Activated CD8-positive, alpha-beta memory T cell treated with anti-CD3 and anti-CD28 coated beads, Interleukin-2, amount 50 U/mL, for 48 hours (primary cell): ENCODE measurements at places on chromosomes 3 and 15.

- no peak for DNase-seq
Observed at GRCh38 chr15:24729760-24730159, 54.2 kb downstream of the NPAP1 start.

DNA sequence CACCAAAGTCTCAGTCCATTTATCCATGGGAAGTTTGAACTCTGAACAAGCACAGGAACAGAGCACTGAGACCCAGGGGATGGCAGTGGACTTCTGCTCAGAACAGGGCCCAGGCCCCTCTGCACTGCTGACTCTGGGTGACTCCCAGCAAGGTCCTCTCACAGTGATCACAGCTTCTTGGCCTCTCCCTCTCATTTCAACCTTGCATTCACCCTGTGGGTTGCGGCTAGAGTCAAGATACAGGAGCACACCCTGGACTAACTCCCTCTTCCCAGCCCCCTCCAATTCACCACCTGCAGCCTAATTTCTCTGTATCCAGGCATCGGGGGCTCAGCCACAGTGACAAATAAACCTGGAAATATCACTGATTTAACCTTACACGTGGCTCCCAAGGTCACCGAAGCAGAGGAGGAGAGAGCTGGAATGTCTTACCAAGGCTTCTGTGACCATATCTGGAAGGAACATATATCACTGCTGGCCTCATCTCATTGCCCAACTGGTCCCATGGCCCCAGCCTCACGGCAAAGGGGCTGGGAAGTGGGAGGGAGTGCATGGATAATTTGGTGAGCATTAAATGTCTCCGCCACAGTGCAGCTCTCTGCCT, 1.2 kb downstream of the RTP3 start:
- DNase-seq, result no peak

- DNase-seq, result no peak
Observed at GRCh38 chr3:59882746-59883145, 832.9 kb upstream of the CFAP20DC start.

DNA sequence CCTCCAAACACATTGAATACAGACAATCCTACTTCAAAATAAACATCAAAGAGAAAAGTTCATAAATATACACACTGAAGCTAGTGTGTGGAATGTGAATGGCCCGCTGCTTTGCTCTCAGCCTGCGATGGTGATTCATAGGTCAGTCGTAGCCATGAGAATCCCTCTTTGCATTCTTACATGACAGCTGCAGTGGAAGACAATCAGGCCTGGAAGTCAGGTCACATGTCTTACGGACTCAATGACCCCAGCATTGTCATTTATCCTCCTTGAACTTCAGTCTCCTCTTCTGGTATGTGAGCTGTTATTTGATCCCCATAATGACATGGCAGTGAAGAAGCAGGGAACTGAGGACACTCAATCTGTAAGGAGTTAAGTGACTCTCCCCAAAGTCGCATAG, 217.8 kb upstream of the EOMES start:
- no peak for DNase-seq

- no peak for DNase-seq
Observed at GRCh38 chr15:89615135-89615534, 39.9 kb downstream of the TICRR start.

GRCh38 chr3:193680220-193680619, 87.2 kb downstream of the OPA1 start:
- no peak for DNase-seq

DNA sequence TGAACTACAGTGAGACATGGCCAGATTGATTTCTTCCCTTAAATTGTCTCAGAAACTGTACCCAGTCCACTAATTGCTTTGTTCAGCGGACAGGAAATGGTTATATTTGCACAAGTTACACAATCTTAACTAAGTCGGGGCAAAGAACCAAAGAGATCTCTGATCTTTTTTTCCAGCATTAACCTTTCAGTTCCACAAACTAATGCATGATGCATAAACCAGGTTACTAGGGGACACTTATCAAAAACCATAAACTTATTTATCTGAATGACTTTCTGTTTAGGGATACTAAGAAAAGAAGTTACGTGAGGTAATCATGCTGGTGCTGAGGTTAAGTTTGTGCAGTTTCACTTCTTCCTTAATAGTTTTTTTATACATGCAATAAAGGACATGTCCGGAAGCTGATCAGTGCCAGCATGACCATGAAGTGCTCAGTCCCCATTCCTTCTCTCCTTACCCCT, 22.4 kb downstream of the FNDC3B start:
- no peak for DNase-seq

GRCh38 chr3:72042397-72043203, 257.7 kb upstream of the PROK2 start:
- no peak for DNase-seq

DNA sequence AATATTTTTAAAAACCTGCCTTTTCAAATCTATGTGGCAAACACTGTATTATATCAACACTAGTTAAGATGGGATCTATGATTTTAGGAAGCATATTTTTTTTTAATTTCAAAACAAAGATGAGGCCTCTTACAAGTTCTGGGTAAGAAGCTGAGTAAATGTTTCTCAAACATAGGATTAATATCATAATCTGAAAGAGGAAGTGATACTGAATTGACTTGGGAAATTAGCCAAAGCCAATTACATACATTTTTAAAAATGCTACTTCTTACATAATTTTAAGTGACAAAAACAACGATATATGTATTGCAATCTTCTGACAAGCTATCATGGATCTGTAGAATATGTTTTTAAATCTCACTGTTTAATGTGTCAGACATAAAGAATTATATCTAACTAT, 135.1 kb upstream of the UBP1 start:
- DNase-seq, result no peak

DNA sequence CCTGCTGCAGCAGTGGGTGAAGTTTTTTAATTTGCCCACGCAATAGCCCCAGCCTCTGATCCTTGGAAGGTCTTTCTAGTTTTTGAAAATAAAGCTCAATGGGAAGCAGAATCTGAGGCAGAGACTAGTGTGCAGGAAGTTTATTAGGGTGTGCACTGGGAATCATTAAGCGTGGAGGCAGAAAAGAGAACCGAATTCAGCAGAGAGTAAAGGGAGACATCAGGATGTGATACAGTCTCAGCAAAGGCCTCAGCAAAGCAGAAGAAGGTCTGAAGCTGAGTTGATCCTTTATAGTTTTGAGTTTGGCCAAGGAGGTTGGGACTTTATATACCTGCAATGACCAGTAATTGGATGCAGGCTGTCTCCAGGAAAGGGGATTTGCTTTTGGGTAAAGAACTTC, 4.9 kb upstream of the BTLA start:
- no peak for DNase-seq

DNA sequence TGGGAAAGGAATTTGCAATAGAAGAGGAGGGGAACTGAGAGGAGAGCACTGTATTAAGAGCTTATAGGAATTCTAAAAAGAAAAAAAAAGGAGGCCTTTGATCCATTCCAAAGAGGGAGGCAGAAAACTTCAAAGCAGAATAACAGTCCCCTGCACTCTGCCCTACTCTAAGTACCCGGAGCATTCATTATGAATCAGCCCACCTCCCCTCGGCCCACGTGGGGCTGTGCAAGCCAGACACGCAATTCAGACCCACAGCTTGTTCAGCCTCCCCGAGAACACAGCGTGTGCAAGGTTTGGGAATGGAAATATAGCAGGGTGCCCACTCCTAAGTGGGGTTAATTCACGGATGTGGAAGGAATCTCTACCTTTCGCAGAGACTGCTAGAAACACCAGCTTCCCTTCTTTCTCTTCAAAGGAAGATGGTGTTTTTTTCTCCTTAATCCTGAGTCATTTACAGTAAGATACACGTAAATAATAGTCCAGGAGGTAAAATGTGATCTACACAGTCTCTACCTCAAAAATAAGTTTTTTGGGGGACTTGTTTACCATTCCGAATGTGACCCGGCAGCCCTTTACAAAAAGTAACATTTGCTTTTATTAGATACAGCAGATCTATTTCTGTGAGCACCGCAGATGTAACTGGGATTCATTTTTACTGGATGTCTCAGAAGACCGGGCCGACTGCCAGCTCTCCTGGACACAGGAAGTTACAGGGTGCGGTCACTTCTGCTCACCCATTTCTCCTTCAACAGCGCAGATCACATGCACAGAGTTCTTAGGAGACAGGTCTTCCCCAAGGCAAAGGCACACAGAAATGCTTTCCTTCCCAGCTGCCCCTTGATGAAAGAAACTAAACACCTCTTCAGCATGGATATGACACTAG, 768.5 kb upstream of the CFAP20DC start:
- DNase-seq, result no peak

DNA sequence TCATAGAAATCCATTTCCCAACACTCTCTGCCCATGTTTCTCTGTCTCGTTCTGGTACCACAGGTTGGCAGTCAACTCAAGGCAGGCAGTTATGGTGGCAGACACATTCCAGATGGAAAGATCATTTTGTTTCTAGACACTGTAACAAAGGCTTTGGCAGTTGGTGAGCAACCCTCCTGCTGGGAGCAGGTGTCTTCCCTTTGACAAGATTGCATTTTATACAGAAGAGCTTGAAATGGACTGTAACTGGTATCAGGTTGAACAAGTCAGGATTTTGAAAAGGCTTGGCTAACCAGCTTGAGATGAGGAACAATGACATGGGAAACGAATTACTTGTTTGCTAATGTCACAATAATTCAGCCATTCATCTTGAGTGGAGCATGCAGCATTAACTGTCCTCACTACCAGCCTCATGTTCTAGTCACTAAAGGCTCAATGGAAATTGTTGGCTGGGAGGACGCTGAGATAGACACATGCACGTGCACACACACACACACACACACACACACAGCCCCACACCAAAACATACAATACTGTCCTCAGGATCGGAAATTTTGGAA, 170.0 kb downstream of the SEMA6D start:
- no peak for DNase-seq

GRCh38 chr3:107520535-107520934, 2.2 kb upstream of the BBX start:
- DNase-seq, result no peak

DNA sequence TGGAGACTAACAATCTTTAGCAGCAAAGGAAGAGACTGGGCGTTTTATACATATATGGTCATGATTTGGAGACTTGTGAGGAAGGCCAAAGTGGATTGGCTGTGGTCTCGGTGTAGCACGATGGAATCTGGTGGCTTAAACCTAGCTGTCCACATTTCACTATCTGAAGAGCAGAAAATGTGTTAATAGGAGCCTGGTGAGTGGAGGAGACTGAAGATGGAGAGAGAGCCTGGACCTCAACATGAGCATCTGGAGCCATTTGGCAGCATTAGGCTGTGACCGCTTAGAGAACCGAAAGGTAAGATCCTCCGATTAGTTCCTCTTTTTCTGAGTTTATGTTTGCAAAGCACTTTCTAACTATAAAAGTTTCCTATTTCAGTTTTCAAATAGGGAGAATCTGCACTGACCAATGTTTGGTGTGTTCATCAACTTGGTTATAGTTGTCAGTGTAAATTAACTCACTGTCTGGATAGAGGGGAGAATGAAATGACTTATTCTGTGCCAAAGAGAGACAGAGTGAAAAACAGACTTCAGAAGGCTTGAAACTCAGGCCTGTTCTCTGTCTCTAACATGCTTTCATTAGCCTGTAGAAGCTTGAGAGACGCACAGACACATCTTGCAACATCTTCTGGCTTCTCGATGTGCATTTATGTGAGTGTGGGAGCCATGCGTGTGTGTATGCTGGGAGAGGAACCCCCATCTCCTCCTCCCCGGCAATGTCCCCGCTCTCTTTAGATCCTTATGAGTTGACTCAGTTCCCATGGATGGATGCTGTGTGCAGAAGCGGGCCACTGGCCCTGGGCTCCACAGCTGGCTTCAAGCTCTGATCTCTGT, 244.7 kb upstream of the TBL1XR1 start:
- DNase-seq, result no peak

- DNase-seq, result no peak
Observed at GRCh38 chr15:68149059-68149458, 56.1 kb downstream of the CALML4 start.

DNA sequence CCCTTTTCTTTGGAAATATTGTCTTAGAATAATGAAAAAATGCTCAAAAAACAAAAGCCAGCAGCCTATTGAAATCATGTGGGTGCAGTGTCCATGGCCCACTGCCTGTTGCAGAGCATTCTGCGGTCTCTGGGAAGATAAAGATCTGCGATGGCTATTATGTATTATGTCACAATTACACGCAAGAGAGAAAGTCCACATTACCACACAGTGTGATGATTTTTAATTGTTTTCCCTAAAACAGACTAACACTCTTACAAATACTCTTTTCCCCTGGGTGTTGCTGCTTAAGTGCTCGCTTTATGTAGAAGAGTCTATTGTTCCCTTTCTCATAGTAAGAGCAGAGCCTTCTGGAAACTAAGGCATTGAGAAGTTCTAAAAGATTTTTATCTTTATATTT, 32.2 kb downstream of the SSR3 start:
- no peak for DNase-seq

- no peak for DNase-seq
Observed at GRCh38 chr15:75008221-75008625, 12.9 kb downstream of the SCAMP5 start.

DNA sequence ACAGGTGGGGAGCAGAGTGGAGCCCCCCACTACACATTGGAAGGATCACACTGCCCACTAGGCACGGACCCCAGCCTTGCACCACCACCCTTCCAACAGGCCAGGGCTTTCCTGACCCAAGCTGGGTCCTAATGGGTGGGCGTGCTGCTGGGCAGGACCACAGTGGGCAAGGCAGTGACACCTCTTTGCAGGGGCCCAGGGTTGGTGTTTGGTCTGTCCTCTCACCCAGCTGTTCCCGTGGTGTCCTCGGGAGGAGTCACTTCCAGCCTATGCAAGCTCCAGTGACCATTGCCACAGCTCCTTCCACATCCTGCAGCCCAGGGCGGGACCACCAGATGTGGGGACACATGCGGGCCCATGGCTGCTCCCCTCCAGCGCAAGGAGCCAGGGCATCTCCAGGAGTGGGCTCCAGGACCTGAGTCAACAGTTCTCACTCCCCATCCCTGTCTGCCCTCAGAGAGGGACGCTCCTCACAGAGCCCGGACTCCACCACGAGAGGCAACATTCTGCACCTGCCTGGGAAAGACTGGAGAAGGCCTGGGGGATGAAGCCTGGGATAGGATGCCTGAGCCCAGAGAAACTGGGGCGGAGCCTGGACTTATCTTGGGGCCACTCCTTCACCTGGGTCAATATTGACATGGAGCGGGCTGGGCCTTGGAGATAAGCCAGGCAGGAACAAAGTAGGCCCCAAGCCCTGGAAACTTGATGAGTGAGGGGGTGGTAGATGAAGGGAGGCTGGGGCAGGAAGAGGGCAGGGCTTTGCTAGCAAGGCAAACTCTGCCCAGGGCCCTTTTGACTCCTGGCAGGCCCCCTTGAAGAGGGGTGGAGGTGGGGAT, 3.9 kb upstream of the VILL start:
- DNase-seq, result peak; percentile 37
